Activated CD4-positive, alpha-beta T cell treated with anti-CD3 and anti-CD28 coated beads for 4 hours (primary cell): ENCODE measurements at places on chromosomes 2 and 18.

- no peak for DNase-seq
These were observed 565.5 kb downstream of the CCDC85A start for GRCh38 chr2:56749152-56749752.

- no peak for DNase-seq
These were observed 550.1 kb downstream of the SPAG16 start for GRCh38 chr2:213834331-213834730.

GRCh38 chr2:197445746-197446145 is 7.6 kb upstream of the COQ10B start:
- no peak for DNase-seq

DNA sequence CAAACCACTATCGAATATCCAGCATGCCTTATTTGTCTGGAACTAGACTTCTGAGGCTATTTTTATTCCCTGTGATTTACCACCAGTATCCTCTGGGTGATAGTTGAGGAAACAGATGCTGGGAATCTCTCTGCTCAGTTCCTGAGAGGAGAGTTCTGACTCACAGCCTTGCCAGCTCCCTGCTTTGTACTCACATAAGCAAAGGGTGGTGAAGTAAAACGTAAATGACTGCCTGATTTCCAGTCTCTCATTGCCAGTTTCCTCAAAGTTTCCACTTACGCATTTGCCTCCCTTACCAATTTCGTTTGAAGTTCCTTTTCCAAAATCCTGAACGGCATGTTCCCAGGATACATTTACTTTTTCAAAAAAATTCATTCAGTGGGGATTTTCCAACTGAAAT is 69.2 kb upstream of the HNRNPA3 start:
- no peak for DNase-seq

- DNase-seq = no peak
These were observed 20.5 kb upstream of the RPL37A start for GRCh38 chr2:216478151-216478550.

DNA sequence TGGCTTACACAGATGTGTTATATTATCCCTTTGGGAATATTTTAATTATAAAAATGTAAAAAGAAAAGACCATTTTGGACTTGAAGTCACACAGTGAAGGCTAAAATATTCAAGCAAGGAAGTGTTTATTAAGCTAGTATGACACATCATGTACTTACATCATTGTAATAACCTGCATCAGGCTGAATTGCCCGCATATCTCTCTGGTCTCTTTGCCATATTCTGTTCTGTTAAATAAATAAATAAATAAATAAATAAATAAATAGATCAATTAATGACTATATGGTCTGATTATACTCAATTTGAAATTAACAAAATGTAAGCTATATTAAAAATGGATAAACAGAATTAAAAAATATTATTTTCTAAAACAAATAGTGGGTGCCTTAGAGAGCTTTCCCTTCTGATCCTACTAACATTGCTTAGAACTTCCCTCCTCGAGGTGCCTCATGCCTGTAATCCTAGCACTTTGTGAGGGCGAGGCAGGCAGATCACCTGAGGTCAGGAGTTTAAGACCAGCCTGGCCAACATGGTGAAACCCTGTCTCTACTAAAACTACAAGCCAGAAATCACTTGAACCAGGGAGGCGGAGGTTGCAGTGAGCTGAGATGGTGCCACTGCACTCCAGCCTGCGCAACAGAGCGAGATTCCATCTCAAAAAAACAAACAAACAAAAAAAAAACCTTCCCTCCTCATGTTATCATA is 42.0 kb downstream of the WDR33 start:
- no peak for DNase-seq

DNA sequence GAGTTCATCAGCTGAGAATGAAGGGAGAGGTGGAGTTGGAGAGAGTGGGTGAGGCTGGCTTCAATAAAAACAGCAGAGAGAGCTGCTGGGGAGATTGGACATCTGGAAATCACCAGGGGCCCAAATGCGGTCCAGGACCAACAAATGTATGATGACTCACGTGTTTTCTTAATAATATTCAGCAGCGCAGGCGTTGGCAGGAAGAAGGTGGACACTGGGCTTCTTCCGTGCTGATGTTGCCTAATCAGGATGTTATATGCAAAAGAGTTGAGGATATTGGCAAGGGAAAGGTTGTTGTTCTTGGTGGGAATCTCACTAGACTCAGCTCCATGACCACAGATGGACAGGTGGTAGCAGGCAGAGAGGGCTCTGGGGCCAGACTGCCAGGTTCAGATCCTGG is 12.8 kb upstream of the PLA2R1 start:
- no peak for DNase-seq

DNA sequence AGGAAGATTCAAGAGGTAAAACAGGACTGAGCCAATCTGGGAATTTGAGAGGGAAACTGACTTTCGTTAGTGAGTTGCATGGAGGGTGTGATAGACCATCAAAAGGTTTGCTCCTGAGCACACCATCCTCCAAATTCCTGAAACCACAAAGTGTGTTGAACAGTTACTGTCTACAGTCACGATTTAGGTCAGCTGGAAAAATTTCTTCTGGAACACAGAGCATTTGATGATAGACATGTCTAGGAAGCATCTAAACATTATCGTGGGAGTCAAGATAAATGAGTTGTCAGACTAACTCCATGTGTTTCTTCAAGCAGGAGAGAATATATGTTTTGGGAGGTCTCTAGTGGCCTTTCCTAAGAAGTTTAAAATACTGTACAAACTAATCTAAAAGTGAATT is 449.4 kb upstream of the SLC14A2 start:
- no peak for DNase-seq

DNA sequence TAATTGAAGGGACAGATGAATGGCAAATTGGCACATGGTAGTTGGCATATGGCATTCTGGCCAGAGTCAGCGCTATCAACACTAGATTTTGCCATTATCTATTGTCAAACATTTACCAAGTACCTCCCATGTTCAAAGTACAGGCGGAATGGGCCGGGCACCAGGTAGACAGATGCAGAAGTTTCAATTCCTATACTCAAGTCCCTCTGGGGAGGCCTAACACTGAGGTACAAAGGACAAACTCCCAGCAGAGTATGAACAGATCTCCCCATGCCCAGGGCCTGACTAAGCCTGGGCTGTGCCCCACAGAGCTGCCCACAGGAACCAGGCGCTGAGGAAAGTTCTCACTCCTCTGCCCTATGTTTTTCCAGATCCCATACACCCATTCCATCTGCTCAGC is 257.5 kb upstream of the KLHL29 start:
- no peak for DNase-seq

- no peak for DNase-seq
These were observed 146.6 kb downstream of the RDH14 start for GRCh38 chr2:18413676-18414396.

DNA sequence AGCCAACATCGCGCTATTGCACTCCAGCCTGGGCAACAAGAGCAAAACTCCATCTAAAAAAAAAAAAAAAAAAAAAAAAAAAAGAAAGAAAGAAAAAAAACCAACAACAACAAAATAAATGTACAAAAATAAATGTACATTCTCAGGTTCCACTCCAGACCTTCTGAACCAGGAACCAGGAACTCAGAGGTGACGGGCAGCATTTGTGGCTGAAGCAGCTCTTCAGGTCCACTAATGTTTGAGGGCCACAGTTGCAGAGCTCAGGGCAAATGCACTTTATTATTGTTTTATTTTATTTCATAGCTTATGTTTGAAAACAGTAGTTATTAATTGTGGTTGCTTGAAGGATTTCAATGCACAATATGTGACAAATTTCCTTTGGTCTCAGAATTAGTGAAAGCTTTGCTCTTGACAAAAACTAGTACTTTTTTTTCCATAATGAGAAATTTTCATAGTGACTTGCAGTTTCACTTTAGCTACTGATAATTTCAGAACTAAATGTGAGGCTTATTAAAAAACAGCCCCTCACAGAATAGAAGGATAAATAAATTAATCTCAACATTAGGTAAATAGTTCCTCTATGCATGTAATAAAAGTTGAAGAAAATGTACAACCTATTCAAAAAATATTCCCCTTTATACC is 378.4 kb upstream of the SPHKAP start:
- no peak for DNase-seq

DNA sequence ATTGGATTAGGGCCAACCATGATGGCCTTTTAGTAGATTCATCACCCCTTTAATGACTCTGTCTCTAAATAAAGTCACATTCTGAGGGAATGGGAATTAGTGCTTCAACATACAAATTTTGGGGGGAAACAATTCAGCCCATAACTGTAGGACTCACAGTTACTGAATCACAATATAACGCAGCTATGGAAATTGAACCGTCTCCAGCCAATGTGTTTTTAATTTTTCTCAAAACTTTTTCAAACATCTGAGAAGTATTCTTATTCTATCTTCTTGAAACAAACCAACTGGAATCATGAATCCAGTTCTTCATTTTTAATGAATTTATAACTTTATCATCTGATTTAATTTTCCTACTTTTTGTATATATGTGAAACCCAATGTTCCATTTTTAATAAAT is 373.1 kb upstream of the SYT4 start:
- DNase-seq = no peak

- no peak for DNase-seq
These were observed 138.7 kb downstream of the SPP2 start for GRCh38 chr2:234189230-234189629.

- DNase-seq = no peak
These were observed 198.2 kb downstream of the RNF144A start for GRCh38 chr2:7115364-7115763.

- no peak for DNase-seq
These were observed 87.4 kb upstream of the GLS start for GRCh38 chr2:190792956-190793888.

DNA sequence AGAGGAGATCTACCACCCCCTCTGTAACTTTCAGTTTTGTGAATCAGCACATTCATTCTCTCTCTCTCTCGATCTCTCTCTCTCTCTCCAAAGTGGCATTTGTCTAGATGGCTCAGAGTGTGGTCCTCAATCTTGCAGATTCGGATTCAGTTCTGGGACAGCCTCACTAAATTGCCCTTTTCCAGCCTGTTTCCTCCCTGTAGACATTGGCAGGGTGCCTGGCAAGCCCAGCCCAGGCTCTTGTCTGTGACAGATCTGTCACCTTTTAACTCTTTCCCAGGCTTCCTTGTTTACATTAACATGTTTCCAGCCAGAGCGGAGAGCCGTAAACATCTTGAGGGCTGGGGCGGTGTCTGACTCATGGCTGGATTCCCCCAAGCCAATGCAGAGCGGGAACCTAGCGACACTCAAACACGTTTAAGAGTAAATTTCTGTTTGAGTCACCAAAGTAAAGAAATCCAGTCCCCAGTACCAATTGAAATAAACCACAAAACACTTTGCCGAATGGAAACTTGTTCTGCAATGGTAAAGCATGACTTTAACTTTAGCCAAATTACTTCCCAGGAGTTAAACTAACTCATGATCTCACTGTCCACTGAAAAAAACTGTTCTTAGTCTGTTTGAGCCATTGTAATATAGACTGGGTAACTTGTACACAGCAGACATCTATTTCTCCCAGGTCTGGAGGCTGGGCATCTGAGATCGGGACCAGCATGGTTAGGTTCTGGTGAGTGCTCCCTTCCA is 6.6 kb upstream of the CYP27C1 start:
- DNase-seq = peak; percentile 4

GRCh38 chr2:149075105-149075504 is 36.6 kb downstream of the LYPD6B start:
- no peak for DNase-seq

DNA sequence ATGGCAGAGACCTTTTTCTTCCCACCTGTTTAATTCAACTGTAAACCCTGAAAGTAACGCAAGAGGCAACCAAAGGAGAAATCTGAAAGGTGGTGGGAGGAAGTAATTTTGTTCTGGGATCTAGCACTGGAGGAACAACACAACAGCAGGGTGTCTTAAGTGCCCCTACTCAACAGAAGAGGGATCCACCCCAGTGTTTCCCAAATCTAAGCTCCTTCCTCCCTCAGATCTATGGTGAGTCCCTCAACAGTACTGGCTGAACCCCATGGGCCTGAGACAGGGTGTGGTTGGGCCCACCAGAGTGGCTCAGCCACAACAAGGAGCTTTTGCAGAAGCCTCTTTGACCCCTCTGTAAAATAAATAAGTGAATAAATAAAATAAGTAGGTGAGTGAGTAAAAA is 790.3 kb downstream of the ERBB4 start:
- no peak for DNase-seq

GRCh38 chr2:49355611-49356010 is 201.3 kb upstream of the FSHR start:
- no peak for DNase-seq

- no peak for DNase-seq
These were observed 370.8 kb downstream of the OSR1 start for GRCh38 chr2:18987592-18988073.

DNA sequence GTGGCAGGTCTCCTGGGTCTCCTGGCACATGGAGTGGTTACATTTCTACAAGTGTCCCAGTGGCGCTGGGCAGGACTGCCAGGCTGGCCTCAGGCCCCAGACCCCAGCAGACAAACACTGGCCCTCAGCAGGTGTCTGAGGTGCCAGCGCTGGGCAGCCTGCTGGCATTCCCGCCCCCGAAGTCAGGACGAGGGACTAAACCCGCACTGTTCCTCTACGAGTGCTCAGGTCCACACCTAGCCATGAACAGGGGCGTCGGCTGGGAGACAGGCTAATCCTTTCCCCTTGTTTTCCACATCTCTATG is 12.8 kb downstream of the SNED1 start:
- DNase-seq = no peak

- no peak for DNase-seq
These were observed 232.5 kb upstream of the ZSWIM2 start for GRCh38 chr2:187081461-187081860.

DNA sequence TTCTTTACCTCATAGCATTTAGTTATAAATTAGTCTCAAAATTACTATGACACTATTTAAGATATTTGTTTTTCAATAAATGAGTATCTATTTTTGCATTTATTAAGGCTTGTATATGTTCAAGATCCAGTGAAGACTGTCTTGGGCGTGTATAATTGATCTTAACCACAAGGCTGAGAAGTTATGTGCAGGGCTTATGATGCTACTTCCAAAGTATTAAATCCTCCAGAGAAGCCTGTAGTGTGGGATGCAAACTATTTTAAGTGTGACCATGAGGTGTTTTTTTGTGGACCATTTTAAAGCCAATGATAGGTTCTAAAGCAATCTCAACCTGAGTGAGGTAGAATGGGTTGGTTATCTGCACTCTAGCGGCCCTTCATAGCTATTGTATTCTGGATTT is 219.9 kb downstream of the ZNF407 start:
- DNase-seq = no peak

GRCh38 chr18:52489396-52490306 is 149.7 kb downstream of the DCC start:
- no peak for DNase-seq

GRCh38 chr2:58057707-58058530 is 11.3 kb downstream of the VRK2 start:
- no peak for DNase-seq

DNA sequence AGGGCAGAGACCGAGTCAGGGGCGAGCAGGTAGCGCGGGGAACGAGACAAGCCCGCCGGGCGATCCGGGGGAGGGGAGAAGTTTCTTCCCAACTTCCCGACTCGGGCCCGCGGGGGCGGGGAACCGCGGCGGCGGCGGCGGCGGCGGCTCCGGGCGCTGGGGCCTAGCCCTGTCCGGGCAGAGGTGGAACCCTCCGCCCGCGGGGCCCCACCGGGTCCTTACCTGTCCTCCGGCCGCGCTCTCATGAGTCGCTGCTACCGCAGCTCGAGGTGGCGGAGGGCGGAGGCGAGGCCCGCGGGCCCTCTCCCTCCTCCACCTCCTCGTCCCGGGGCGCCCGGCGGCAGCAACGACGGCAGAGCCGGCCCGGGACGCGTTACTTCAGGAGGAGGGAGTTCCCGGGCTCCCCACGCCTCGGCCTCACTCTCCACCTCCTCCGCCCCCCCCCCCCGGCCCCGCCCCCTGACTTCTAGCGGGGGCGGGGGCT is at the start of gene YES1:
TSS of gene YES1 (minus strand) at position 351 of the 484 bp plus-strand sequence. CDS start 55,415 bp downstream, outside the sequence.
- peak; percentile 81 for DNase-seq
